ENCODE measurements at places on chromosomes 2 and 18. TPM values are rescaled to one million over a fixed set of nuclear protein-coding genes. Genes with fewer than 3 reads are reported as not detected.

- H3K4me3 ChIP-seq, result no peak overlapping the region
- H3K27me3 ChIP-seq, result no peaks in the 10 kb centered on the region
- H3K36me3 ChIP-seq, result no peaks in the 10 kb centered on the region
- no peak for DNase-seq
- H3K27ac ChIP-seq, result no peak overlapping the region
Observed at GRCh38 chr2:85215081-85215447, 81.9 kb downstream of the TCF7L1 start.

DNA sequence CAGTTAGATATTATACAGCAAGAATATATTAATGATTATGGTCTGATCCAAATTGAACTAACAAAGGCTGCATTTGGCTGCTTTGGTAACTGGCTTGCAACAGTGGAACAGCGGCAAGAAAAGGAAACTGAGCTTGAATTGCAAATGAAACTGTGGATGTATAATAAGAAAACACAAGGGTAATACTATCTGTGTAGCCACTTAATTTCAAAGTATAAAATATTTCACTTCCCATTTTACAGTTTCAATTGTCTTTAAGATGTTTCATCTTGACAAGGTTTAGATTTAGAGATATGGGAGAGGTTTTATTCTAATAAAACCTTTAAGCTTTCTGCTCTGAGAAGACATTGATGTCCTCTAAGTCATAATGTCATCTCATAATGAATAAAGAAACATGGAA, 23.8 kb downstream of the WDR75 start:
- no peak overlapping the region for H3K4me3 ChIP-seq
- DNase-seq, result no peak
- no peak overlapping the region for H3K27ac ChIP-seq
- H3K4me1 ChIP-seq, result no peaks in the 10 kb centered on the region
- H3K27me3 ChIP-seq, result no peaks in the 10 kb centered on the region

DNA sequence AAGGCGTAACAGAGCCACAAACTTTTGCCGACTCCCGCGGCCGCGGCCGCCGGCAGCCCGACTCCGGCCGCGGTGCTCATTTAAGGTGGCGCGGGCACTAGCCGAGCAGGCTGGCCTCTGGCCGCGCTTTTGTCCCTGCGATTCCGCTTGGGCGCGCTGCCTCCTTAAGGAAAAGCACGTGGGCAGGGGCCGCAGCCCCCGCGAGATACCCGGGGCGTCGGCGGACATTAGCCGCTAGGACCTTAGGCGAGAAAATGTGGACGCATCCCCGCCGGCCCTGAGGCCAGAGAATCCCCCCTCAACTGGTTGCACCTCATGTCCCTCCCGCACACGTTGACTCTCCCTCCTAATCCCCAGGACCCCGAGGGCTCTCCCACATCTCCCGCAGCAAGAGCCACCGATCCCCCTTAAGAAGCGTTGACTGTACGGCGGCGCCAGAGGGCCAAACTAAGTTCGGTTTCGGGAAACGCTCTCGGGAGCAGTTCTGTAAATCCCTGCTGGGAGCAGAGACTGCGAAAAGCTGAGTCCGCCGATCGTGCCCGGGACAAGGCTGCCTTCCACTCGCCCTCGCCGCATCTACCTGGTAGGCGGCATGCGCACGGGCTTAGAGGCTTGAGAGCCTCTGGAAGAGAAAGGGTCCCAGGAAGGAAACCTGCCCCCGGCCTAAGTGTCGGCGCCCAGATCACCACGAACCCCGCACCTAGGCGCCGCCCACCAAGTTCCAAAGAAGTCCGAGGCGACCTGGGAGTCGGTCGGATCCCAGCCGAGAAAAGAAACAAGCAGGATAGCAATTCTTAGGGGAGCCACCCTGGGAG, 1.8 kb upstream of the SATB2 start:
- DNase-seq, result no peak
- peak overlapping the region; percentile 89 for H3K4me3 ChIP-seq
- H3K27ac ChIP-seq, result peak overlapping the region; percentile 80
- no peaks in the 10 kb centered on the region for H3K36me3 ChIP-seq
- no peaks in the 10 kb centered on the region for H3K27me3 ChIP-seq

- H3K36me3 ChIP-seq, result no peaks in the 10 kb centered on the region
- no peak overlapping the region for H3K4me3 ChIP-seq
- H3K27me3 ChIP-seq, result no peaks in the 10 kb centered on the region
- no peak overlapping the region for H3K27ac ChIP-seq
Observed at GRCh38 chr2:79945653-79946445, 358.7 kb downstream of the LRRTM1 start.

GRCh38 chr18:79684283-79684631, 4.7 kb downstream of the CTDP1 start:
- H3K4me3 ChIP-seq, result no peak overlapping the region
- DNase-seq, result no peak
- no peaks in the 10 kb centered on the region for H3K36me3 ChIP-seq
- peaks cover 23% of the 10 kb centered on the region for H3K4me1 ChIP-seq
- H3K27me3 ChIP-seq, result no peaks in the 10 kb centered on the region
- H3K27ac ChIP-seq, result no peak overlapping the region

GRCh38 chr2:232632904-232633412, 446 bp upstream of the EFHD1 start:
- no peak for DNase-seq
- peak overlapping the region; percentile 75 for H3K4me3 ChIP-seq

DNA sequence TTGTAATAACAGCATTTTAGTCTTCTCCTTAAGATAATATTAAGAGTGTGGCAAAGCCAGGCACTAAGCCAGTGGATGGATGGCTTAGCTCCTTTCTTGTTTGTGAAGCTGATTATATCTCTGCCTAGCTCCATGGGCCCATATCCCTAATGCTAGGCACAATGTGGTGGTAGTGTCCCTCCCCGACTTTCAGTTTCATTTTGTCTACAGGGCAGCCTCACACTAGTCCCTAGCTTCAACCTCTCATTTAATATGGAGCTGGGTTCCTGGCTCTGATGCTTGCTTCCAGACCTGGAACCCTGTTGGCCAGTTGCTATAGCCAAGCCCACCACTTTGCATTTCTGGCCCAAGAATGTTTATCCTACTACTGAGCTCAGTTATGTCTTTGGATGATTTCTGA, 437.0 kb upstream of the MEIS1 start:
- no peak overlapping the region for H3K27ac ChIP-seq
- no peaks in the 10 kb centered on the region for H3K27me3 ChIP-seq
- no peaks in the 10 kb centered on the region for H3K4me1 ChIP-seq
- no peak overlapping the region for H3K4me3 ChIP-seq
- DNase-seq, result no peak
- no peaks in the 10 kb centered on the region for H3K36me3 ChIP-seq

DNA sequence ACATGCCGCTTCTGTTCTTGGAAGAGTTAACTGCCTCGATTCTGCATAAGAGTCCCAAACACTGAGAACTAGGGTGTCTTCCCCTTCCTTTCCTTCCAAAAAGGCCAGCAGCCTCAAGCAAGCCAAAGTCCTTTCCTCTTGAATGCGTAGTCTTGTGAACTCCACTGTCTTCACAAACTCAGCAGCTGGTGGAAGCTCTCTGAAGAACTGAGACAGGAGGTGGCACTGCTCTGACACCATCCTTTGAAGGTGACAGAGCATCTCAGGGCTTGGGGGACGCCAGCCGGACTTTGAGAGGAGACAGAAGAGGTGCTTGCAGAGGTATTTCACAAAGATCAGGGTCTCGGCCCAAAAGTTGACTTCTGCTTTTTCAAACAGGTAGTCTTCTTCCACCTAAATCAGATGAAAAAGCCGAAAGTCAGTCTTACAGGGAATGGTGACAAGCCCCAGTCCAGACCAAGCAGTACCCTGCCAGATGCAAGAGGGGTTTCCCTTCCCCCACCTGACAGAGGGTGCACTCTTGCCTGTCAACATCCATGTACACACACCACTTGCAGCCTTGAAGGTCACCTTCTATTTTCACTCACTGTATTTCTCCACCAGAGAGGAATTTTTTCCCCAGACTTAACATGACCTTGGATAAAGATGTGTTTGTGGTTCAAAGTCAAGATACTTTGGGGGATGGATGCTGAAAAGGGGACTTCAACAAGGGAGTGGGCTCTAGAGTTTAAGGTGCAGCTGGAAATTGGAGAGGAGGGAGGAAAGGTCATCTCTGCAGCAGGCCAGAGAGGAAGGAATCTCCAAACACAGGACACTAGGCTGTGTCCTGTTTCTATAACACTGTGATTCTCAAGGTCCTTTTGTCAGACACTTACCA, 4.8 kb upstream of the ZFP36L2 start:
- H3K27ac ChIP-seq, result no peak overlapping the region
- no peaks in the 10 kb centered on the region for H3K36me3 ChIP-seq
- no peak for DNase-seq
- H3K27me3 ChIP-seq, result no peaks in the 10 kb centered on the region

DNA sequence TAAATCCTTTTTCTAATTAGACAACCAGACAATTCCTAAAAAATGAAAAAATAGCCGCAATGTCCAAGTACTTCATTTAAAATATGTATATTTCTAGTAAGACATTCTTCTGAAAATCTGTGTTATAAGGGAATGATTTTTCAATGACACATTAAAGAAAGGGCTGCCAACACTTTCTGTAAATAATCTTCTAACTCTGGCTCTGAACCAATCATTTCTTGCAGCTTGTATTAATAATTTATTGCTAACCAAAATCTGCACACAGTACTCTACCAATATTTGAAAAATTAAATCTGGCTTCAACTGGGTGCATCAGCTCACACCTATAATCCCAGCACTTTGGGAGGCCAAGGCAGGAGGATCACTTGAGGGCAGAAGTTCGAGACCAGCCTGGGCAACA, 8.3 kb downstream of the NFU1 start:
- H3K27me3 ChIP-seq, result no peaks in the 10 kb centered on the region
- H3K4me3 ChIP-seq, result no peak overlapping the region
- H3K36me3 ChIP-seq, result no peaks in the 10 kb centered on the region
- H3K27ac ChIP-seq, result no peak overlapping the region
- no peaks in the 10 kb centered on the region for H3K4me1 ChIP-seq
- DNase-seq, result no peak

Gene MYCN
- 2.0 TPM for total RNA-seq
